NCI-H1436 treated with DMSO at 0.1 percent for 48 hours (cell line): ENCODE measurements at places on chromosomes 3 and 15.
A peak's percentile ranks its signal among the peaks of the same experiment; 100 is the strongest.

DNA sequence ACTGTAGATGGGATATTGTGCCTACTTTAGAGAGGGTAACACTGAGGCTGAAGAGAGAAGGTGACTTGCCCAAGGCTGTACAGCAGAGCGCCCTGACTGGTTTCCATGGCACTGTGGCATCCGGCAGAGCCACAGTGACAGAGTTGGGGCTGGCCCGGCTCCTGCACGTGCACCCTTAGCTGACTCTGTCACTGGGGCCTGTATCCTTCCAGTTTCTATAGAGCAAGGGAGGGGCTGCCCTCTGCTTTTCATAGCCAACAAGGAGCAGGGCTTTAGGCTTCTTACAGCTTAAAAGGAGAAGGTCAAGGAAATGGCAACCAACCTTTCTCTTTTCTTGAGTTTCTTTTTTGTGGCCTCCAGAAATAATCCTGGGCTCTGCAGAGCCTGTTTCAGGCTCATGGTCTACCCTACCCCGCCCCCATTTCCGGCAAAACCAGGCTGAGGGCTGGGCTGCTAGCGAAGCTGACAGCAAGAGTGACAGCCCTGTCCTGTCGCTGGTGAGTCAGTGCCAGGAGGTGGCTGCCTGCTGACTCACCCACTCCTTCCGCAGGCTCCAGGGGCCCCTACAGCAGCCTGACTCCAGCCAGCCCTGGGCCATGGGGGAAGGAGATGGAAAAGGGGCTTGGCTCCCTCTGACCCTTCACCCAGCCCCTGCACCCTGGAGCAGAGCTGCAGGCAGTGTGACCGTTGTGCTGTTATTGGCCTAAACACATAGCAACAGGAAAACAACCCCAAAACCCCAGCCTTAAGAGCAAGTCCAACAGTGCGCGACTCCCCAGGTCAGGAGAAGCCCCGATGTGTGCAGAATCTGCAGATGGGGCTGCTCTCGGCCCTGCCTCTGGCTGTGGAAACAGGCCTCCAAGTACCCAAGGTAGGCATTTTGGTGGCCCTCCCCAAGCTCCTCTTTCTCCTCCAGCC lies 29.8 kb downstream of the SLC6A6 start:
- DNase-seq, result peak; percentile 32

GRCh38 chr3:55297706-55298105 lies 189.4 kb downstream of the WNT5A start:
- DNase-seq, result no peak

DNA sequence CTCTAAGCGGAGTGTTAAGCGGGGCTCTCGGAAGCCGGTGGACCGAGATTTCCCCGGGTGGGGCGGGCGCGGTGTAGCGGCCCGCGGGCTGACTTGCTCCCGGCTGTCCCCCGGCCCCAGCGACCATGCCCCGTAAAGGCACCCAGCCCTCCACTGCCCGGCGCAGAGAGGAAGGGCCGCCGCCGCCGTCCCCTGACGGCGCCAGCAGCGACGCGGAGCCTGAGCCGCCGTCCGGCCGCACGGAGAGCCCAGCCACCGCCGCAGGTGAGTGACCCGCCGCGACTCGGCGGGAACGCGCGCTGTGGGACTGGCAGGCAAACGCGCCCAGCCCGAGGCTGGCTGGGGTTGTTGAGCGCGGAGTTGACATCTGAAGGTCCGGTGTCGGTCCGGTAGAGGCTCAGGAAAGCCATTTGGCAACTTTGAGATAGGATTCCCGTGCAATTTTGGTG lies 1.3 kb downstream of the SMC4 start:
- DNase-seq, result no peak

DNA sequence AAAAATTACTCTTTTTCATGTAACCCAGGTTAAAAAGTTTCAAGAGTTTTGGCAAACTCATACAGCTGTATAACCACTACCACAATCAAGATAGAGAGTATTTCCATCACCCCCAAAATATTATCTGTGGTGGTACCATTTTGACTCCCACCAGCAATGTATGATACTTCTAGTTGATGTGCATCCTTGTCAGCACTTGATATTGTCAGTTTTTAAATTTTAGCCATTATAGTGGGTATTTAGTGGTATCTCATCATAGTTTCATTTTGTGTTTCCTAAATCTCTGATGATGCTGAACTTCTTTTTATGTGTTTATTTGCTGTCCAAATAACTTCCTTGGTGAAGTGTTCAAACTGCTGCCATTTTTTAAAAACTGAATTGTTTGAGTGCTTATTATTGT lies 14.6 kb downstream of the CTDSPL start:
- no peak for DNase-seq

- no peak for DNase-seq
These were observed 15.1 kb downstream of the U2SURP start for GRCh38 chr3:143016321-143016972.

GRCh38 chr15:91237445-91237844 lies 137.4 kb downstream of the SV2B start:
- DNase-seq, result no peak

GRCh38 chr15:92328207-92328606 lies 65.5 kb upstream of the ST8SIA2 start:
- DNase-seq, result no peak

- DNase-seq, result no peak
These were observed 174.9 kb upstream of the SEMA6D start for GRCh38 chr15:47542312-47542989.

DNA sequence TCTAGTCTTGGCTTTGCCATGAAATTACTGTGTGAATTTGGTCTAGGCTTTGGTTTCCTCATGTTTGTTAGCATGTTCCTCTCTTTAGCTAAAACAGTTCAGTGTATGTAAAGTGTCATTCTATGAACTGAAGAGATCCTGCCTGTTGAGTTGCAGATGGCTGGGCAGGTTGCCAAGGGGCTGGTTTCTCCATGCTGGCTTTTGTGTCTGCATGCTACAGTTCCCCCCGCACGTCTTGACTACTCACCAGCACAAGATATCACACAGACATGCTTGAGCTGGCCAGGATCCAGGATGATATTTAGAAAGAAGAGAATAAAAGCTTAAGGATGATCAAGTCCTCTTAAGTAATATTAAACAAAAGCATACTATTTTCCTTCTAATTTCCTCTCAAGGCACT lies 90.2 kb downstream of the CERS3 start:
- peak; percentile 54 for DNase-seq

DNA sequence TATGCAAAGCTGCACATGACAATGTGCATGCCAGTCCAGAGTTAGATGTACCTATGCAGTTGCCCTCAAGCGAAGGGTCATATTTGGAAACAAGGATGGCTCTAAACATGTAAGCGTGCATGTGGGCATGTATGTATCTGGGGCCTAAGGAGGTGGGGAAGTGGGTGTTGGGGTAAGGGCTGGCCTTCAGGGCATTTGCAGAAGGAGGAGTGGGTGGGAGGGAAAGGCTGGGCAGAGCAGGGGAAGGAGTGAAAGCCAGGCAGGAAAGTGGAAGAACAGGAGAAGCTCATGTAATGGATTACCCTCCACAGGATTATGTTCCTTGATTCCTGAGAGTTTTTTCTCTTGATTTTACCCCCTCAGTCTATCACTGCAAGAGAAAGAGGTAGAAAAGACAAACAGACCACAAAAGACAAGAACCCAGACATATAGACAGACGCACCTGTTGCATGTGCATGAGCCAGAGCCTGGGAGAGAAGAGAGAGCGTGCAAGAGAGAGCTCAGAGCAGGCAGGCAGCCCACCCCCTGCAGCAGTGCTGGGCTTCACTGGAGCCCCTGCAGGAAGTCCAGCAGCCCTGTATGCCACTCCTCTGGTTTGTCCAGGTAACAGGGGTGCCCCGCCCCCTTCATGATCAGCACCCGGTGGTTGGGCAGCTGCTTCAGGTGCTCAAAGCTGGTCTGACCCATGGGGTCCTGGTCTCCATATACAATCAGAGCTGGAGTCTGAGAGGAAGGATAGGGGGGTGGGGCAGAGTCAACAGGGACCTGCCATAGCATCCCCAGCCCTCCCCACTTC lies 1.8 kb upstream of the PCBP4 start:
- no peak for DNase-seq

GRCh38 chr15:76147906-76148570 lies 88.3 kb downstream of the TMEM266 start:
- no peak for DNase-seq

DNA sequence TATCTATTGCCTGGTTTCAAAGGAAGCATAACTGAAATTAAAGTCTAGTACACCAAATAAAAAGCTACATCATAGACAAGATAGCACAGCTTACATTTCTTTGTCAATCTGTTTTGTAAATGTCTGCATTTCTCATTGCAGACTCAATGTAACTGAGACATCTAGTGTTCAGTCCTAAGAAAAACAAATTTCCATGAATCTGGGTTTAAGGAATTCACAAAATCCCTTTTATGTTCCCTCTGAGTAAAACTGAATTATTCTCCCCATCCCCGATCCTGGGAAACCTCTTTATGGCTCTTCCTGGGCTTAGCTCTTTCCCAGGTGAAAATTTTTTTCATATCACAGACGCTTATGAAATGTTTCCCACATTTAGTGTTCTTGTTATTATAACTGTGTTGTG lies 21.6 kb upstream of the RASA2 start:
- DNase-seq, result no peak

GRCh38 chr3:73768524-73769308 lies 144.0 kb upstream of the PDZRN3 start:
- no peak for DNase-seq

DNA sequence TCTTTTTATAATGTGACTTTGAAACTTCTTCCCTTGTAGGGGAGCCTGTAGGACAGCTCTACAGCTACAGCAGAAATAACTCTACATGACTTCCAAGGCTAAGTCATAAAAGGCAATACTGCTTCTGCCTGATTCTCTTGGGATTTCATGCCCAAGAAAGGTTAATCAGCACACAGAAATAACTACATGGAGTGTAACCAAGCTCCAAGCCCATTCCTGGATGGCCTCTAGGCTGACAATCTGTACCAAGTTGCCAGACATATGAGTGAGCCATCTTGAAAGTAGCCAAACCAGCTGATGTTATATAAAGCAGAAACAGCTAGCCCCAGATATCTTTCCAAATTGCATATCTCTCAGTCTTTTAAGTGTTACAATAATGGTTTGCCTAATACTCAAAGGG lies 75.8 kb upstream of the OSTN start:
- DNase-seq, result no peak

DNA sequence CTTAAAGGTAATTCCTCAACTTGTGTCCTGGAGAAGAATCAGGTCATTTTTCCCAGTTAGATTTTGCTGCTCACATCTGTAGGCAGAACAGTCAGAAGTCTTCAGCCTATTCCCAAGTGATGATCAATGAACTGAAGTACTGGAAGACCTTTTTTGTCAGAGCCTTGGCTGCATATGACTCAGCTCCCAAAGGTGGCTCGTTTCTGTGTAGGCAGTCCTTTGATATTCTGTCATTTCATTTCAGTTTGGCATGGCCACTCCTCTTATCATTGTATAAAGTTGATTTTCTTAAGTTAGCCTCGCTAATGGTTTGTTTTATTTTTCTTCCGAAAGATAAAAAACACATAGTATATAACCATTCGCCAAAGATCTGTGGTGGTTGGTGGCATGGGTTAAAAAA lies 90.7 kb downstream of the KLHL25 start:
- no peak for DNase-seq

- no peak for DNase-seq
These were observed 203.3 kb downstream of the RORA start for GRCh38 chr15:61025781-61026180.

- no peak for DNase-seq
These were observed 68.9 kb downstream of the IL20RB start for GRCh38 chr3:137026701-137027100.

GRCh38 chr3:46905213-46905560 lies 27.7 kb downstream of the PTH1R start:
- no peak for DNase-seq

DNA sequence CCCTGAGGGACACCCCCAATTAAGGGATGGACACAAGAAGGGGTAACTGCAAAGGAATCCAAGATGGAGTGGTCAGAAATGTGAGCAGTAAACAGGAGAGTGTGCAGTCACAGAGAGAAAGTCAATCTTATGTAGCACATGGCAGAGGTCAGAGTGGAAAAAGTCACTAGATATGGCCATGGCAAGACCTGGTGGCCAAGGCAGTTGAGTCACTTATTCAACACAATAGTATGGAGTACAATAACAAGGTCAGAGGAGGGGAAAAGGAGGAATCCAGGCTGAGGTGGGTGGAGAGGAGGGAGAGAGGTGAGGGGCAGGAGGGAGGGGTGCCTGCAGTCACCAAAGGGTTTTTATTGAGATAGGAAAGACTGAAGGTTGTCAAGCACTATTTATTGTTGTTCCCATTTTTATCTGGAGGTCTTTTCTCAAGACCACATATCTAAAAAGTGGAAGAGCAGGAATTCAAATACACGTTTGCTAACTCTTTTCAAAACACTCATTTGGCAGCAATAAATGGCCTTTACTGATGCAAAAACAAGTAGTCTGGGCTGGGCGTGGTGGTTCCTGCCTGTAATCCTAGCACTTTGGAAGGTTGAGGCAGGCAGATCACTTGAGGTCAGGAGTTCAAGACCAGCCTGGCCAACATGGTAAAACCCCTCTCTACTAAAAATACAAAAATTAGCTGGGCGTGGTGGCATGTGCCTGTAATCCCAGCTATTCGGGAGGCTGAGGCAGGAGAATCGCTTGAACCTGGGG lies 53.3 kb upstream of the ARHGEF3 start:
- no peak for DNase-seq

GRCh38 chr3:14246414-14246813 lies 67.8 kb downstream of the LSM3 start:
- DNase-seq, result no peak

DNA sequence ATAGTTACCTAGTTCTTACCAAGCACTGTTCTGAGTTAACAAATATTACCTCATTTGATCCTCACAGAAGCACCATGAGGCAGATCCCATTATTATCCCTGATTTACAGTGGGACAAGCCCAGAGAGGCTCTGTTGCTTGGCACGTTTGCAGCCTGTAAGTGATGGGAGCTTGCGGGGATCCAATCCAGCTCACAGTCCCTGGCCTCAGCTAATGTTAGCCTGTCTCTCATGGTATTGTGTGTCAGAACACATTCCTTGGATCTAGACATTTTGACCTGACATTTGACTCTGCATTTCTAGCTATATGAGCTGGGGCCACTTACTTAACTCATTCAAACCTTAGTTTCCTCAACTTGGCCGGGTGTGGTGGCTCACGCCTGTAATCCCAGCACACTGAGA lies 246.9 kb upstream of the LRTM1 start:
- no peak for DNase-seq

DNA sequence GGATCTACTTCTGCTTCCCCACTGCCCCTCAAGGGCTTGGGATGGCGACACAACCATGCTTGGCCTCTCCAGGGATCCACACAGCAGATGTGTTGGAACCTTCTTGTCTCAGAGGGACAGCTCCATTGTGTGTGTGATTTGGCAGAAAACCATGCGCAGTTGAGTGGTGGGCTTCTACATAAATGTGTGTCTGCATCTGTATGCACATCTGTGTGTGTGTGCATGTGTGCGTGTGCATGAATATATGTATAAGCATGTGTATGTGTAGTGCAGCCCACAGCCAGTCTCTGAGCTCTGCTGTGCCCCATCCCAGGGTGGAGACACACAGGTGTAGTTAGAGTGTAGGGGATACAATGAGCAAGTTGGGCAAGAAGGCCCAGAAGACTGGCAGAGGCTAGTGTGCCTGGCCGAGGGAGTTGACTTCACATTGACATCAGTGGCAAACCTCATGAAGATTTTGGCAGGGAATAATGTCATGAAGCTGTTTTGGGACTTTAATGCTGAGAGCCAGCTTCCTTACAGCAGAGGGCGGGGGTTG lies 8.1 kb downstream of the GLYCTK start:
- no peak for DNase-seq
